ENCODE measurements at places on chromosomes 7 and 10. TPM values are rescaled to one million over a fixed set of nuclear protein-coding genes. Genes with fewer than 3 reads are reported as not detected.
A peak's percentile ranks its signal among the peaks of the same experiment; 100 is the strongest.

- DNase-seq: no peak
These were observed 1414.7 kb upstream of the CELF2 start for GRCh38 chr10:9602998-9603397.

DNA sequence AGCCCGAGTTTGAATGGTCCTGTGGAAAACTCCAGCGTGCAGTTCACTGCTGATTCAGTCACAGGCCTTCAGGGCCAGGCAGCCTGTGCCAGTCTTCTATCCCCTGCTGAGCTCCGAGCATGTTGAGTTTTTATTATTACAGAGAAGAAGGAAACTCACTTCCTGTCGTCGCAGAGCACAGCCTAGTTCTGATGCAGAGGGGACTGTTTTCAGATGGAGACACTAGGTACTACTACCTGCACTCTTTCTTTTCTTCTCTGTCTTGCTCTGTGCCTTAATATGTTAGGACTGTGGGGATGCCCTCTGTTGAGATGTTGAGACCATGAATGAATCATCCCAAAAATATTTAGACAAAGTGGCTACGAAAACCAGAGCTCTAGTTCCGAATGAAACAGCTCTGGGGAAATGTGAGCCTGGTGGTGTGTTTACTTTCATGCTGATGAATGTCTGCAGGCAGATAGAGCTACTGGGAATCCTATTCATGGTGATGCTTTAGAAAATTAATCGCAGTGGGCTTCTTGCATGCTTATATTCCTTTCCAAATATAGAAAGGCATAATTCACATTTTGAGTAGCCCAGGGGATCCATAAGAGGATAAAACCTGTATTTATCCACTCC, 29.6 kb downstream of the CASP7 start:
- DNase-seq: no peak

- no peak for DNase-seq
These were observed 50.6 kb downstream of the PWWP2B start for GRCh38 chr10:132447446-132448247.

DNA sequence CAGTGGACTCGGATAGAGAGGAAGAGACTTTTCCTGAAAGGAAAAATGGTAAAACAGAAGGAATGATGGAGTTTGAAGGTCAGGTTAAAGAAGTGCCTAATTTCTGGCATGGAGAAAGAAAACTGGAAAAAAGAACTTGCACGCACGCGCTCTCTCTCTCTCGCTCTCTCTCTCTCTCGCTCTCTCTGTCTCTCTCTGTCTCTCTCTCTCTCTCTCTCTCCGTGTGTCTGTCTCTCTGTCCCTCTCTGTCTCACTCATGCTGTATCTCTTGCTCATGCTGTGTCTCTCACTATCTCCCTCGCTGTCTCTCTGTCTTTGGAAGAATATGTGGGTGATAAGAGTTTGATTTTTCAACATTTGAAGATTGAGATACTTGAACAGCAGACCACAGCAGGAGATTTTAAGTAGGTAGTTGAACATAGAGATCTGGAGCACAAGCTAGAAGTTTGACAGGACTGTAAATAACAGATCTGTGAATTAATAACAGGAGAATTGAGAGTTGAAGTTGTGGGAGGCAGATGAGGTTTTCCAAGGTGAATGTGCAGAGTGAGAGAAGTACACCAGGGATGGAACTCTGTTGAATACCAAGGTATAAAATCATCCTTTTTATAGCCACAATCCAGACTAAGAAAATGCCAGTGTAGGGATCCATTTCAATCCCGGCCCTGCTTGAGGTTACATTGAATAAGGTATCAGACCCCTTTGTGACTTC, 33.1 kb downstream of the ADD3 start:
- DNase-seq: no peak

GRCh38 chr7:191105-191980, 1.0 kb upstream of the FAM20C start:
- peak; percentile 39 for DNase-seq

GRCh38 chr10:48973065-48973464, 33.4 kb upstream of the LRRC18 start:
- no peak for DNase-seq

- no peak for DNase-seq
These were observed 37.7 kb downstream of the CDK13 start for GRCh38 chr7:39987641-39988347.

- no peak for DNase-seq
These were observed 48.9 kb upstream of the KDM7A start for GRCh38 chr7:140225562-140226249.

C10orf143 gene
- 1.4 TPM for total RNA-seq

OTUD1 gene
- 25.6 TPM for total RNA-seq

TRIL gene
- 3.0 TPM for total RNA-seq

HMX2 gene
- not detected for total RNA-seq

ASB4 gene
- total RNA-seq: 5.1 TPM

Measured in heart right ventricle (tissue), 16 donors.